ENCODE measurements at places on chromosomes 3 and 15. TPM values are rescaled to one million over a fixed set of nuclear protein-coding genes. Genes with fewer than 3 reads are reported as not detected.

DNA sequence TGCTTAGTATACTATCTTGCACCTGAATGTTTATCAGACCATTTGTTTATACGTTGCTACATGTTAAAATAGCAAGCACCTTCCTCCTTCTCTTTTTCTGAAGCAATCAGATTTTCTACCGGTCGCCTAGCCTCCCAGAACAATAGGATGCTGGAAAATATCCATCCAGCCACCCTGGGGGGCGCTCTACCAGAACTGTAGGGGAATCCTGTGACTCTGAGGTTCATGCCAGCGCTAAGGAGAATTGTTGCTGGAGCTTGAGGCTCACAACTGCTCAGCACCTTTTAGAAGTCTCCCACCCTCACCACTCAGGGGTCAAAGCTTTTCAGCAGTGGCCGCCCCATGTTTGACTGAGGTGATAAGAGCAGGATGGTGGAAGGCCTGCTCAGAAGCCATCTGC, 27.5 kb downstream of the SQOR start:
- H3K27ac ChIP-seq, result no peak overlapping the region
- H3K4me1 ChIP-seq, result peaks cover 18% of the 10 kb centered on the region
- no peak overlapping the region for H3K4me3 ChIP-seq
- DNase-seq, result no peak
- H3K27me3 ChIP-seq, result no peaks in the 10 kb centered on the region

DNA sequence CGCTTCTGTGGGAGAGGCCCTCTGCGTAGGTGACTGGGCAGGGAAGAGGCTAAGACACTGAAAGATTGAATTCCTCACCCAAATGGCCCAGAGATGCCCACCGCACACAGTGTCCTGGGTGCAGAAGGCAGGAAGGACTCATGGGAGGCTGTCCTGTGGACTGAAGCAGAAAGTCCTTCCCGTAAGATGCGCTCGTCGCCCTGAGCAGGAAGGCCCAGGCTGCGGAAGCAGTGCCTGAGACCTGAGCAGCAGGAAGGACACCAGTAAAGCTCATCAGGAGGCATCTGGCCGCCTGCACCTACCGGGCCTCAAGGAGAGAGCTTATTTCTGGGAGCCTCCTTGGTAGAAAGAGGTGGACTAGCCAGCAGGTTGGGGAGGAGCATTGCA, 3.3 kb downstream of the PAK6 start:
- no peak overlapping the region for H3K4me3 ChIP-seq
- H3K27ac ChIP-seq, result no peak overlapping the region
- H3K27me3 ChIP-seq, result no peaks in the 10 kb centered on the region
- H3K36me3 ChIP-seq, result no peaks in the 10 kb centered on the region
- DNase-seq, result no peak
- H3K4me1 ChIP-seq, result peaks cover 35% of the 10 kb centered on the region

GRCh38 chr3:118817748-118818165, 216.9 kb downstream of the IGSF11 start:
- DNase-seq, result no peak
- no peaks in the 10 kb centered on the region for H3K27me3 ChIP-seq
- H3K4me1 ChIP-seq, result no peaks in the 10 kb centered on the region
- H3K4me3 ChIP-seq, result no peak overlapping the region
- no peak overlapping the region for H3K27ac ChIP-seq

- H3K27ac ChIP-seq, result no peak overlapping the region
- no peaks in the 10 kb centered on the region for H3K27me3 ChIP-seq
Measured at GRCh38 chr15:89469426-89470096, 26.8 kb downstream of the RHCG start.

The ZNF774 gene
- total RNA-seq, result 8.3 TPM

The RBP2 gene
- not detected for total RNA-seq

The C15orf62 gene
- 2.9 TPM for total RNA-seq
